ENCODE measurements at places on chromosomes 3 and 15.

GRCh38 chr3:118675305-118675704, 359.3 kb downstream of the IGSF11 start:
- H3K27ac ChIP-seq, result no peak overlapping the region
- DNase-seq, result no peak
- H3K27me3 ChIP-seq, result no peaks in the 10 kb centered on the region
- no peak overlapping the region for H3K4me3 ChIP-seq
- no peaks in the 10 kb centered on the region for H3K4me1 ChIP-seq

- no peak overlapping the region for H3K27ac ChIP-seq
- no peaks in the 10 kb centered on the region for H3K36me3 ChIP-seq
- no peaks in the 10 kb centered on the region for H3K4me1 ChIP-seq
- no peak overlapping the region for H3K4me3 ChIP-seq
Measured at GRCh38 chr15:73879426-73879825, 6.1 kb downstream of the TBC1D21 start.

- no peak overlapping the region for H3K27ac ChIP-seq
- no peaks in the 10 kb centered on the region for H3K4me1 ChIP-seq
- DNase-seq, result no peak
- no peak overlapping the region for H3K4me3 ChIP-seq
- H3K27me3 ChIP-seq, result no peaks in the 10 kb centered on the region
Measured at GRCh38 chr15:100103828-100104227, 237.9 kb downstream of the ADAMTS17 start.

DNA sequence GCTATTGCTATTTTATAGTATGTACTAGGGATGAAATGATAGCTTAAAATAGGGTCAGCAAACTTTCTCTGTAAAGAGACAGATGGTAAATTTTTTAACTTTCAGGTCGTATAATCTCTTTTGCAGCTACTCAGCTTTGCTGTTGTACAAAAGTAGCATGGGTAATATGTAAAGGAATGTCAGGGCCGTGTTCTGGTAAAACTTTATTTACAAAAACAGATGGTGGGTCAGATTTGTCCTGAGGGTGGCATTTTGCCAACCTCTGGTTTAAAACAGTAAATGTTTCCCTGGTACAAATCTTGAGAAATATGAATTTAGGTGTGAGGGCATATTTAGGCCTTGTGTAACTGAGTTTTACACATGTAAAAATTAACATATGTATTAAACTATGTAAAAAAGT, 18.6 kb downstream of the NMD3 start:
- DNase-seq, result no peak
- no peak overlapping the region for H3K4me3 ChIP-seq
- no peaks in the 10 kb centered on the region for H3K27me3 ChIP-seq
- H3K4me1 ChIP-seq, result no peaks in the 10 kb centered on the region
- H3K36me3 ChIP-seq, result peaks cover 29% of the 10 kb centered on the region
- no peak overlapping the region for H3K27ac ChIP-seq

- no peaks in the 10 kb centered on the region for H3K27me3 ChIP-seq
- no peaks in the 10 kb centered on the region for H3K4me1 ChIP-seq
- no peaks in the 10 kb centered on the region for H3K36me3 ChIP-seq
- DNase-seq, result no peak
- H3K4me3 ChIP-seq, result no peak overlapping the region
Measured at GRCh38 chr3:153414982-153415381, 253.0 kb downstream of the RAP2B start.

GRCh38 chr15:38535491-38536200, 29.0 kb downstream of the RASGRP1 start:
- no peak overlapping the region for H3K27ac ChIP-seq
- peaks cover 15% of the 10 kb centered on the region for H3K4me1 ChIP-seq
- no peak for DNase-seq
- H3K27me3 ChIP-seq, result no peaks in the 10 kb centered on the region

- no peak overlapping the region for H3K4me3 ChIP-seq
- H3K4me1 ChIP-seq, result peaks cover 16% of the 10 kb centered on the region
- peak overlapping the region; percentile 28 for H3K27ac ChIP-seq
- no peak for DNase-seq
Measured at GRCh38 chr15:77187751-77188464, 117.0 kb upstream of the TSPAN3 start.

GRCh38 chr15:70294731-70295305, 197.1 kb upstream of the TLE3 start:
- no peak for DNase-seq
- no peaks in the 10 kb centered on the region for H3K36me3 ChIP-seq
- no peak overlapping the region for H3K4me3 ChIP-seq
- H3K27me3 ChIP-seq, result no peaks in the 10 kb centered on the region
- H3K27ac ChIP-seq, result no peak overlapping the region
- peaks cover 14% of the 10 kb centered on the region for H3K4me1 ChIP-seq

- no peak for DNase-seq
- H3K36me3 ChIP-seq, result no peaks in the 10 kb centered on the region
- H3K4me3 ChIP-seq, result no peak overlapping the region
- H3K27me3 ChIP-seq, result peaks cover 62% of the 10 kb centered on the region
- no peak overlapping the region for H3K27ac ChIP-seq
Measured at GRCh38 chr15:42085721-42086120, 8.6 kb downstream of the PLA2G4D start.

DNA sequence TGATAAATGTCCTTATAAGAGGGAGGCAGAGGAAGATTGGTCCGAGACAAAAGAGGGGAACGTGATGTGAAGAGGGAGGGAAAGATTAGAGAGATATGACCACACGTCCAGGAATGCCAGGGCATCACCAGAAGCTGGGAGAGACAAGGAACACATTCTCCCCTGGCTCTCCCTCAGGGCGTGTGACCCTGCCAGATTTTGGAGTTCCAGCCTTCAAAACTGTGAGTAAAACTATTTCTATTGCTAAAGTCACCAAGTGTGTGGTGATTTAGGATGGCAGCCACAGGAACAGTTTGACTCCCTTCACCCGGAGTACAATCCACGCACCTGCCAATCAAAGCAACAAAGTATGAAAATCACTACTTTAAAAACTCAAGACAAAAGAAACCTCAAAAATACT, 32.1 kb upstream of the TJP1 start:
- H3K4me3 ChIP-seq, result no peak overlapping the region
- DNase-seq, result peak; percentile 82
- H3K27ac ChIP-seq, result peak overlapping the region; percentile 50
- no peaks in the 10 kb centered on the region for H3K4me1 ChIP-seq
- no peaks in the 10 kb centered on the region for H3K27me3 ChIP-seq

- no peak overlapping the region for H3K4me3 ChIP-seq
- peaks cover 7% of the 10 kb centered on the region for H3K36me3 ChIP-seq
- peak overlapping the region; percentile 93 for H3K27ac ChIP-seq
- no peaks in the 10 kb centered on the region for H3K27me3 ChIP-seq
- peaks cover 32% of the 10 kb centered on the region for H3K4me1 ChIP-seq
- no peak for DNase-seq
Measured at GRCh38 chr3:50323092-50323600, 601 bp upstream of the HYAL2 start.

- no peaks in the 10 kb centered on the region for H3K27me3 ChIP-seq
- H3K4me1 ChIP-seq, result no peaks in the 10 kb centered on the region
- peak overlapping the region; percentile 68 for H3K27ac ChIP-seq
- H3K36me3 ChIP-seq, result no peaks in the 10 kb centered on the region
- DNase-seq, result no peak
- H3K4me3 ChIP-seq, result peak overlapping the region; percentile 2
Measured at GRCh38 chr15:25844981-25845680, 18.0 kb downstream of the ATP10A start.
